ENCODE measurements at places on chromosomes 3 and 15.
A peak's percentile ranks its signal among the peaks of the same experiment; 100 is the strongest.

- no peak for DNase-seq
Measured at GRCh38 chr15:88139936-88140335, 116.6 kb downstream of the NTRK3 start.

GRCh38 chr3:59680919-59681318 lies 631.1 kb upstream of the CFAP20DC start:
- DNase-seq = no peak

DNA sequence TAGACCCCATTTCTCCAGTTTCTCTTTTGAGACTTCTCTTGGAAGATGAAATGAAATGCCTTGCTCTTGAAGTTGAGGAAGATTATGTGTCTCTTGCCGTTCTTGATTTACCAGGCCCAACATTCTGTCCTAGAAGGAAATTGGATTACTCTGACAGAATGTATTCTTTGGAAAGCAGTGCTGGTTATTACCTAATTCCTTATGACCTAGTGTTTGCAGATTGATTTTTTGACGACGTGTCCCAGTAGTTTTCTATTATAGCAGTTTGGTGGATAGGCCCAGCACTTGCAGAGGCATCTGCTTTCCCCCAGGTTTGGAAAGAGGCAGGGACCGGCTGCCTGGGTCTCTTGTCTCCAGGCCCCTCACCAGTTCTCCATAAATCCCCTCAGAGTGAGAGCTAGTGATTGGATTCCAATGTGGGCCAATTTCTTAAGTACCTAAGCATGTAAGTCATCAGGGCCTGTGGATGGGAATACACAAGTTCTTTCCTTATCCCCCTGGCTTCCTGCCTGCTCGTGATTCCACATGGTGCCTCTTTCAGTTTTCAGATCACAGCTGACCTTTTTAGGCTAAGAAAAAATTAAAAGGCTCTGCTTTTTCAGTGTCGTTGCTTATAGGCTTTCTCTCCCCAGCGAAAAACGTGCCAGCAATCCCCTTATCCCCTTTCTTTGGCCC lies 50.2 kb downstream of the EPHB3 start:
- DNase-seq = no peak

DNA sequence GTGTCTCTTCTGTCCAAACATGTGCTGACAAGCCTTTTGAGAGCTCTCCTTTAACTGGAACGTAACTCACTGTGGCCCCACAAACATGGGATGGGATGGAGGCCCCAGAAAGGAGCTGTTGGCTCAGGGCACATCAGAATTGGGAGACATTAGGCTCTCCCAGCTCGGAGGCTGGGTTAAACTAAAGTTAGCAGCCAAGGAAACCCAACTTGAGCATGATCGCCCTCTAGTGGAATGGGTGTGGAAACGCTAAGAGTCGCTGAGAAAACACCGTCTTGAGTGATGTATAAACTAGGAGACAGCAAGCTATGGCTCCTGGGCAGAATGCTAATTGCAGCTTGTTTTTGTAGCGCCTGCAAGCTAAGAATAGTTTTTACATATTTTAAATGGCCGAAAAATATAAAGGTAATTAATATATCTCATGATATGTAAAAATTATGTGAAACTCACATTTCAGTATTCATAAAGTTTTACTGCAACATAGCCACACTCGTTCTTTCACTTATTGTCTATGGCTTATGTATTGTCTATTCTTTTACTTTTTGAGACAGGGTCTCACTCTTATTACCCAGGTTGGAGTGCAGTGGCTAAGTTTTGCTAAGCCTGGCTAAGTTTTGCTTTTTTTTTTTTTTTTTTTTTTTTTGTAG lies 138.8 kb upstream of the HACD2 start:
- DNase-seq = peak; percentile 80

DNA sequence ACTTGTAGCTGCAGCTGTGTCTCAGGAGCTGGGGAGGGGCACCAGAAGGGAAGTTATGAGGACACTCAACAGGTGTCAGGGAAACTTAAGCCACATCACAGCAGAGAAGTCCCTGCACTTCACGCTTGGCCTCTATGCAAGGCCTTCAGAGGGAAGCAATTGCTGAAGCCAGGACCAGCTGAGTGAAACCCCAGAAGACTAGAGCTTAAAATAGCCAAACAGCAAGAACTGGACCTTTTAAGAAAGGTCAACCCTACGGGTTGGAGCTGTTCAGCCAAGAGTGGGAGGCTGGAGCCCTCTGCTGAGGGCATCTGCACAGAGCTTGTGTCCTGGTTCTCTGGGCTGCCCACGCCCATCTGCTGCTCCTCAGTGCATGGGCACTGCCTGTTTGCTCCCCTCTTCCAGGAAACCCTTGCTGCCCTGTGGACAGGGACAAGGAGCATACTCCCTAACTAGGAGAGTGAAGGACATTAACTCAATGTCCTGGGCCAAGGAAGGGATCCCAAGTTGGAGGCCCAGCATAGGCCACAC lies 3.9 kb upstream of the GRAMD2A start:
- no peak for DNase-seq

GRCh38 chr3:29764603-29765254 lies 483.9 kb downstream of the RBMS3 start:
- peak; percentile 15 for DNase-seq

DNA sequence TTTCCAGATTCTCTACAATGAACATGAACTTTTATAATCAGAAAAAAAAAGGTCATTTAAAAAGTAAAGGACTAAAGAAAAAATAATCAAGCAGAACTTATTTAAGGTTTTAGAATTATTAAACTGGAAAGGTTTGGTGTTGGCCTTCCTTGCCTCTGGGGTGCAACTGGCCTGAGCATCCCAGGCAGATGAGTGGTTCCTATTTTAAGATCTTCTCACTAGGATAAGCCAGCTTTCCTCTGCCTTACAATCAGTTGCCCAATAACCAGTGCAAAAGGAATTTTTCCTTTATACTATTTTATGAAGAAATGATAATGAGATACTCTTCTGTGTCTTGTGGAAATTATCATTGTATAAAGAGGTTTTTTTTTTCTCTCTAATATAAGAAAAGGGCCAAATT lies 56.6 kb downstream of the SEC22A start:
- DNase-seq = no peak

GRCh38 chr3:57949344-57949743 lies 58.9 kb upstream of the FLNB start:
- no peak for DNase-seq

DNA sequence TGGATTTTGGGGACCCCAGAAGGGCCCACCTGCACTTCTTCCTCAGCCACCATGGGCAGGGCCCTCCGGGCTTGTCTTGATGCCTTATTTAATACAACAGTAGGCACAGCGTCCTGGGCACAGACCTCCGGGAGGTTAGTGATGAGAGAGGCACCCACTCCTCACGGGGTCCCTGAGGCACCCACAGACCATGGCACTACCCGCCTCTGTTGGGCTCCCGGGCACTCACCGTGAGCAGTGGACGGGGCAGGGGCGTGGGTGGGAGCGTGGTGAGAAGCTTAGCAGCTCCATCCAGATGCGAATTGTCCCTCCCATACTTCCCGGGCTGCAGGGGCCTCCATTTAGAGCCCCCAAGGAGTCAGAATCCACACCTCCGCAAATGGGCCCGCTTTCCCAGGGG lies 317 bp upstream of the MESP2 start:
- no peak for DNase-seq

- no peak for DNase-seq
Measured at GRCh38 chr3:44045476-44046275, 196.0 kb upstream of the TOPAZ1 start.

GRCh38 chr15:88705769-88706165 lies 67.0 kb downstream of the ISG20 start:
- no peak for DNase-seq

DNA sequence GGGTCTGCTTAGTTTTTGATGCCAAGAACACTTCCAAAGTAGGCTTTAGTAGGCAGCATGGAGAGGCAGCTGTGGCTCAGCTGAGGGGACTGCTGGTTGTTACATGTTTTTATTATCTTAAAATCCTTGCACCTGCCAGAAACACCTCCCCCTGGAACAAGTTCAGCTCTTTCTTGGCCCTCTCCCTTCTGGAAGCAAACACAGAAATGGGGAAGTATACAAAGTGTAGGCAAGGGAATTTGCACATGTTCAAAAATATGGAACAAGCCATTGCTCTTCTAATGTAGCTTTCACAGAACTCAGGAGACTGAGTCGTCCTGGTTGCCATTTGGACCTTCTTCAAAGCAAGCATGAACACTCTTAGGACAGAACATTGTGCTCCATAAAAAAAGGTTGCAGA lies 169.1 kb upstream of the SEMA6D start:
- no peak for DNase-seq

DNA sequence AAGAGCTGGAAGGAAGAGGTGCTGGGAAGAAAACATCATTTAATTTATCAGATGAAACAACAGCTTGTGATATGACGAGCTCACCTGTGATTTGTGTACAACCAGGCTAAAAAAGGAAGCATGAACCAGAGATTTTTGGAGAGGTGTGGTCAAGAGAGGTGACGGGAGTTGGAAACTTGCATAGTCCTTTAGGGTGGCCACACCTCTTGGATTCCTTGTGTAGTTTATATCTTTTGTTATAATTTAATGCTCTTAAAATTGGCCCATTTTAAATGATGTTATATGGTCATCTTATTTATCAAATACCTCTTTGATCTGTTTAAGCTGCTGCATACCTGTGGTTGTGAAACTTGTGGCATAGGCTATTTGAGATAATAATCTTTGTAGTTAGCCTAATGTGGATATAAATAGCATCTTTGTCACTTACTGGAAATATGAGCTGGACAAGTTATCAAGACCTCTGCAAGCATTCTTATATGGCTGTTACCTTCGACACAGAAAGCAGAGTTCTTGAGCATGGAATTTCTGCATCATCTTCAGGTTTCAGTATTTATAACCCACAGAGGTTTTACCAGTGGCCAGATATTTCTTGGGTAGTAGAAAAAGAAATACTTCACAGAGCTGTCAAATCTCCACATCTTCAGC lies 49.1 kb downstream of the IL1RAP start:
- DNase-seq = no peak

- DNase-seq = no peak
Measured at GRCh38 chr3:86658876-86659275, 332.1 kb downstream of the VGLL3 start.

DNA sequence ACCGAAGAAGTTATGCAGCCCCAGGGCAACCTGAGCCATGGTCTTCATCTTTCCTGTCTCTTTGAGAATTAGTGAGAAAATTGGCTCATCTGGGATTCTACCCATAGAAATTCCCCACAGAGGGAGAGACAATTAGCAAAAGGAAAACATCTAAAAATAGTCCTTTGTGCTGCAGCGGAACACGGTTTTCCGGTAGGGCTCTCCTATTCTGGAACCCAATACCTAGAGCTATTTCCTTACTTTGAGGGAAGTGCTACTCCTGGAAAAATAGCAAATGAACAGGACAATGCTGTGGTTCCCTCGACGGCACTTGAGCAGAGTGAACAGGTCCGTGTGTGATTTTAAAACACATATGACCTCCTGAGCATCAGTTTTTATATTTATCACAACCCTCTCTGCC lies 210.5 kb downstream of the FGF12 start:
- no peak for DNase-seq
